ENCODE measurements at places on chromosomes 11 and 22.
A peak's percentile ranks its signal among the peaks of the same experiment; 100 is the strongest.

DNA sequence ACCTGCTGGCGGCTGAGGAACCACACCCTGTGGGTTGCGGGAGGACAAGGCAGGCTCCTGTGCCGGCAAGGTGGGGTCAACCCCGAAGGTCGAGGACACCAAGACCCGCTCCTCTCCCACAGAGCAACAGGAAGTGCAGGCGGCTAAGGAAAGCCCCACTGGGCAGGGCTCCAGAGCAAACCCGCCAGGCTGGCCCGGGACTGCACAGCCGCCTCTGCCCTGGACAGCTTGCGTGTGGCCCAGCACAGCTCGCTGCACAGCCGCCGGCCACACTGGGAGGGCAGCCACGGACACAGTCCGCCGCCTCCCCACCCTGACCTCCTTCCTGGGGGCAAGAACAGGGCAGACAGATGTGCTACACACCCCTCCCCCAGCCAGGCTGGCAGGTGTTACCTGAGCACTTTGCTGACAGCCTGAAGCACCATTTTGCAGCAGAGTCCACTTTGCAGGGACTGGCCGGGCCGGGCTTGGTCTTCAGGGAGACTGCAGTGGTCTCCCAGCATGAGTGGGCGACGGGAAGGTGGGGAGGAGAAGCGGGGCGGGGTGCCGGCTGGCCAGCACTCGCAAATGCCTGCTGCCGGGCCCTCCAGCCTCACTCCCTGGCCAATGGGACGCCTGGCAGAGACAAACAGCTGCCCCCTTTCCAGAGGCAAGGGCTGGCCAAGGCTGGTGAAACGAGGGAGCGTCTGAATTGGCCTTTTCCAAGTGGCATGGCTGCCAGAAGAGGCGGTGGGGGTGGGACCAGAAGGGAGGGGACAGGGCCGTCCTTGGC, at the start of gene MOB2:
Gene MOB2 (minus strand): TSS at position 726 of the 772 bp plus-strand sequence. CDS start 223 bp downstream, at position 503.
- H3K36me3 ChIP-seq: no peaks in the 10 kb centered on the region
- peaks cover 5% of the 10 kb centered on the region for H3K4me1 ChIP-seq
- no peak for DNase-seq
- no peak within 1 kb of the TSS for H3K27ac ChIP-seq

- H3K36me3 ChIP-seq: no peaks in the 10 kb centered on the region
- H3K27me3 ChIP-seq: no peaks in the 10 kb centered on the region
- peak overlapping the region; percentile 44 for H3K27ac ChIP-seq
- no peak overlapping the region for H3K4me3 ChIP-seq
- no peaks in the 10 kb centered on the region for H3K4me1 ChIP-seq
Observed at GRCh38 chr11:6745465-6746015, 26.2 kb downstream of the OR2AG2 start.

GRCh38 chr22:23718371-23719165, 27.8 kb downstream of the RGL4 start:
- H3K4me3 ChIP-seq: no peak overlapping the region
- H3K4me1 ChIP-seq: no peaks in the 10 kb centered on the region
- DNase-seq: no peak
- H3K27ac ChIP-seq: no peak overlapping the region

DNA sequence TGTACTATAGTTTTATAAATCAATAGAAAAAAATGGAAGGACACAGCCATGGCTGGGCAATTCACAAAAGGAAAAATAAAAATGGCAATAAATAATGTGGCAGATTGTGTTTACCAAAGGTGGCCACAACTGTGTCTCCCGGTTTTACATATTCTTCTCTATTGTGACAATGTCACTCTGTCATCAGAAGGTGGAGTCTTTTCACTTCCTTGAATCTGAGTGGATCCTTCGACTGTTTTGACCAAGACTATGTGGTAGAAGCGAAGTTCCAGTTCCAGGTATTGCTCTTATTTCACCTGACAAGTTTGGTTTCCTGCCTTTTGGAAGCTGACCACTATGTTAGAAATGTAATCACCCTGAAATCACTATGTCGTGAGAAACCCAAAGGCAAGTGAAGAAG, 31.0 kb upstream of the HSD17B12 start:
- H3K4me1 ChIP-seq: peaks cover 13% of the 10 kb centered on the region
- no peak for DNase-seq
- no peak overlapping the region for H3K4me3 ChIP-seq
- no peaks in the 10 kb centered on the region for H3K27me3 ChIP-seq

DNA sequence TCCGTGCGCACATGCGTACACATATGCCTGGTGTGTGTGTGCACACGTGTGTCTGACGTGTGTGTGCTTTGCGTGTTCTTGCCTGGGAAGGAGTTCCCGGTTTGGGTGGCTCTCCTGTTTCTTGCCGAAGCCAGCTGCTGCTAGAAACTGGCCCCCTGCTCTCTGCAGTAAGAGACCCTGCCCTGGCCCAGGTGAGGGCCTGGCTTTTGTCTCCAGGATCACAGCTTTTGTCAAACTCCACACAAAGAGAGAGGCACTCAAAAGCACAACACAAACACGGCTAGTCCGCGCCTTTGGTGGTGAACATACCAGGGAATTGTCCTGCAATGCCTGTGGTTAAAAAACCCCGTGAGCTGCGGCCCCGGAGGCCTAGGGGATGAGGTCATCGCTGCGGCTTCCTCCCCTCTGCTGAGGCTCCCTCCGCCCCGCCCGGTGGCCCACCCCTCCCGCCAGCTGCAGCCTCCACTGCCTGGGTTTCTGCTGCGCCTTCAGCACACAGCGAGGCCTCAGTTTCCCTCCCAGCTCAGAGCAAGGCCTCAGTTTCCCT, 88.9 kb downstream of the KCNQ1 start:
- H3K4me1 ChIP-seq: peaks cover 6% of the 10 kb centered on the region
- H3K27ac ChIP-seq: no peak overlapping the region
- DNase-seq: no peak

DNA sequence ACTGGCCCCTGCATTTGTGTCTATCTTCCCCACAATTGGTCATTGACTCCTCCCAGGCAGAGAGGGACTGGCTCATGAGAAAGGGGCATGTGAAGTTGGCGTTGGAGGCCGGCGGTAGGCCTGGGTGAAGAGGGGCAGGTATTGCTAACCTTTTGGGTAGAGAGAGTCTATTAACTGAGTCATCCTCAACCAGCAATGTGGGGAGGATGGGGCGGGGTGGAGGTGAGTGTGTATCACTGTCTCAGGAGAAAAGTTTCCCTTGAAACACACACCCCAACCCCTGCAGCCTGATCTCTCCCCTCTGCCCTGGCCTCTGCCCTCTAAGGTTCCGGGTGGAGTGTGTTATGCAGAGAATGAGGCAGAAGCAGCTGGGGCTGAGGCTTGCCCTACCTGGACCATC, 60.1 kb upstream of the PHF21B start:
- no peak overlapping the region for H3K27ac ChIP-seq
- H3K36me3 ChIP-seq: no peaks in the 10 kb centered on the region
- H3K27me3 ChIP-seq: peaks cover 2% of the 10 kb centered on the region

GRCh38 chr22:48936391-48936790, 891.3 kb downstream of the BRD1 start:
- no peak for DNase-seq
- H3K27ac ChIP-seq: no peak overlapping the region
- H3K36me3 ChIP-seq: no peaks in the 10 kb centered on the region
- no peaks in the 10 kb centered on the region for H3K27me3 ChIP-seq
- no peak overlapping the region for H3K4me3 ChIP-seq

DNA sequence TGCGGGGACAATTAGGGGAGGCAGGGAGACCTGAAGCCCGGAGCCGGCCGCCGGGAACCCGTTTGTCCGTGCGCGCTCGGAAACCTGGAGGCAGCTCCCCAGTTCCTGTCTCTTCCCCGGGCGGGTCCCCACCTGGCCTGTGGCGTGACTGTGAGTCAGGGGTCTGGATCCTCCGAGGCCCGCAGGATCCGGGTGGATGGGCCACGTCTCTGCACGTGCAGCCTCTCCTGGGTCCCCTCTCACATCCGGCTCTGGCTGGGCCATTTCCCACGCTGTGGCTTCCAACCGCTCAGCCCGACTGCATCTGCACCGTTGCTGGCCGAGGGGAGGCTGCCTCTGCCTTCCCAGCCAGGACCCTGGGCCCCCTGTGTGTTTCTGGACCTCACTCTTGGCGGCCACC, 14.8 kb upstream of the H19 start:
- no peaks in the 10 kb centered on the region for H3K27me3 ChIP-seq
- no peak for DNase-seq
- no peak overlapping the region for H3K27ac ChIP-seq
- no peak overlapping the region for H3K4me3 ChIP-seq
- H3K36me3 ChIP-seq: no peaks in the 10 kb centered on the region
- no peaks in the 10 kb centered on the region for H3K4me1 ChIP-seq

DNA sequence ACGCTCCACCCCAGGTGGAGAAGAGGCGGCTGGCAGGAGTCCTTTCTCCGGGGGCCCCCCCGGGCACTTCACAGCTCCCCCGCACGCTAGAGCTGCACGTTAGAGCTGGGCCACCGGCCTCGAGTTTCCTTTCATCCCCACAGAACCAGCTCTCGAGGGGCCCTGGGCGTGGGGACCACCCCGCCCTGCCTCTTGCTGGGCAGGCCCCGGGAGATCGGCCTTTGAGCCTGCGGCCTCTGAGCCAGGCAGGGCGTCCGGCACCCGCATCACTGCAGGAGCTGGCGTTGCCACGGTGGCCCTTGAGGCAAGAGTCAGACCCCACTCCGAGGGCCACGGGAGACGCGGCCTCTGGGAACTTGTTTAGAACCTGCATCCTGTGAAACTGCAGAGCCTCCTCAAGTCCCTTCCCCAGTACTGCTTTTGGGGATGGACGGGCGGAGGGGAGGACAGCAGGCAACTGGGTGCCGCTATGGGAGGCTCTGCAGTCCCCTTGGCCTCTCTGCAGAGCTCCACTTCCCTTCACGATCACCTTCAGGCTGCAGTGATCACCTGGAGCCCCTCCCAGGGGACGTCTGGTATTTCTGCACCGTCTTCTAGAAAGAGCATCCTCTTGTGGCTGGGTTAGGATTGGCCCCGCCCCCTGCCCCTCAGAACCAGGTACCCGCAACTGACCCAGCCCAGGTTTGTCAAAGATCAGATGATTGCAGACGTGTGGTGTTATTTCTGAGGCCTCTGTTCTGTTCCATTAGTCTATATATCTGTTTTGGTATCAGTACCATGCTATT, 13.9 kb upstream of the GAL start:
- H3K27ac ChIP-seq: no peak overlapping the region
- H3K4me3 ChIP-seq: no peak overlapping the region
- no peaks in the 10 kb centered on the region for H3K4me1 ChIP-seq
- no peaks in the 10 kb centered on the region for H3K36me3 ChIP-seq
